ENCODE measurements at places on chromosomes 7 and 10. TPM values are rescaled to one million over a fixed set of nuclear protein-coding genes. Genes with fewer than 3 reads are reported as not detected.

The NPFFR1 gene
- total RNA-seq = under 0.01 TPM

The PCLO gene
- under 0.01 TPM for total RNA-seq

The GAD2 gene
- not detected for total RNA-seq

The HKDC1 gene
- total RNA-seq = 0.77 TPM

The GHRHR gene
- total RNA-seq = not detected

The RADIL gene
- total RNA-seq = 0.26 TPM

The ITGB8 gene
- total RNA-seq = 51.7 TPM

The PAPOLB gene
- under 0.01 TPM for total RNA-seq
